Stimulated activated CD4-positive, alpha-beta T cell treated with anti-CD3 and anti-CD28 coated beads, Interleukin-4, amount 100 ng/mL, for 4 hours (primary cell): ENCODE measurements at places on chromosomes 12 and 14.

- DNase-seq: no peak
These were observed 250.1 kb downstream of the DIO2 start for GRCh38 chr14:79961197-79961596.

GRCh38 chr12:103785243-103786031 lies 55.6 kb downstream of the NT5DC3 start:
- DNase-seq: no peak

- DNase-seq: no peak
These were observed 40.8 kb downstream of the GPR65 start for GRCh38 chr14:88045705-88046104.

GRCh38 chr14:104871145-104871655 lies 6.1 kb downstream of the CEP170B start:
- DNase-seq: no peak

DNA sequence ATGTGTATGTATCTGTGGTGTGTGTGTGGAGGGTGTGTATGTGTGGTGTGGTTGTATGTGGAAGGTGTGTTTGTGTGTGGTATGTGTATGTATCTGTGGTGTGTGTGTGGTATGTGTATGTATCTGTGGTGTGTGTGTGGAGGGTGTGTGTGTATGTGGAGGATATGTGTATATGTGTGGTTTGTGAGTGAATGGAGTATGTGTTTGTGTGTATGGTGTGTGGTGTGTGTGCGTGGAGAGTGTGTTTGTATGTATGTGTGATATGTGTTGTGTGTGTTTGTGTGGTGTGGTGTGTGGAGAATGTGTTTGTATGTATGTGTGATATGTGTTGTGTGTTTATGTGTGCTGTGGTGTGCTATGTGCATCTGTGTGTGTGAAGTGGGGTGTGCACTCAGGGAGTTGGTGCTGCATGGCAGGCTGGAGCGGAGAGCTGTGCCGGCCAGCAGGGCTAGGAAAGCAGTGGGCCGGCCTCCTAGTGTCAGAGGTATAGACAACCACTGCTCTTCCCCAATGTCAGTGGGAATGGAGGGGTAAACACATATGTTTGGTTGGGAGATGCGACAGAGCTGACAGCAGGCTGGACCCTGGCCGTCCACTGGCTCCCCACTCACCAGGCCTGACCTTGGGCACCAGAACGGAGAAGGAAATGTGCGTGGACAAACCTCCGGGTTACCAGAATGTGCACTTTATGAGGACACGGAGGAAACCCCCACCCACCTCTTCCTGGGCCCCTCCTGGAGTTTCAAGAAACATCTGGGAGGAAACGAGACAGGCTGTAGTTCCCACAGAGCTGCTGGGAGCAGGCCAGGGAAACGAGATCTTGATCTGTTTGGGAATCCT lies 60.7 kb downstream of the CLMN start:
- no peak for DNase-seq

DNA sequence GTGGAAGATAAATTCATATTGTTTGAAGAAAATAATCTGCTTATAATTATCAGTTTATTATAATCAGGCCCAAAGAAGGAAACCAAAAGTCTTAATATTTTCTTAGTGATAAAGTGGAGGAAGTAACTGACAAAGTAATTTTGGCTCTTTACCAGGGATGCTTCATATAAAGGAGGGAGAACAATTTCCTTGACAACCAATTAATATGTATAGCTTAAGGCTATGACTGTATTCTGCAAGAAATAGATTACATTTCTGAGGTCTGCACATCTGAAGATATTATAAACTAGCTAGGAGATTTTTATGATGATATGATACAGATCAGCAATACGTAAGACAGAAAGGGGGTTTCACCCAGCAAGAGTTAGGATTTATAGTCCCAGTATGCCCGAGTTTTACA lies 90.8 kb downstream of the BICD1 start:
- no peak for DNase-seq

- DNase-seq: no peak
These were observed 59.1 kb downstream of the DCAF5 start for GRCh38 chr14:69093631-69094421.

DNA sequence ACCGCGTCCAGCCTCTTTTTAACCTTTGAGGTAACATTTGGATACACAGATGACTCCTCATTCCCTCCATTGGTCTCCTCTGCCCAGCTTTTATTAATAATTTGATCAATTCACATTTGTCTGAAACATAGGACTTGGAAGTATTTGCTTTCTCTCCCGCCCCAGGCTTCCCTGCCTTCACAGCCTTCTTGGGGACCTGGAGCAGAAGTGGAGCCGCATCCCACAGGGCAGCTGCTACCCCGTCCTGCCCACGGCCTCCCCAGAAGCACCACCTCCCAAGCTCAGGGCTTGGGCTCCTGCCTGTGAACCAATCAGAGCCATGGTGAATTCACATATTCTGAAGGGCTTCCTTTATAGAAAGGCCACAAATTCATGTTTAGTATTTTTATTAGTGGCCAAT lies 97.6 kb downstream of the PIWIL1 start:
- no peak for DNase-seq

- DNase-seq: no peak
These were observed 43.3 kb upstream of the PTPRO start for GRCh38 chr12:15278816-15279658.

DNA sequence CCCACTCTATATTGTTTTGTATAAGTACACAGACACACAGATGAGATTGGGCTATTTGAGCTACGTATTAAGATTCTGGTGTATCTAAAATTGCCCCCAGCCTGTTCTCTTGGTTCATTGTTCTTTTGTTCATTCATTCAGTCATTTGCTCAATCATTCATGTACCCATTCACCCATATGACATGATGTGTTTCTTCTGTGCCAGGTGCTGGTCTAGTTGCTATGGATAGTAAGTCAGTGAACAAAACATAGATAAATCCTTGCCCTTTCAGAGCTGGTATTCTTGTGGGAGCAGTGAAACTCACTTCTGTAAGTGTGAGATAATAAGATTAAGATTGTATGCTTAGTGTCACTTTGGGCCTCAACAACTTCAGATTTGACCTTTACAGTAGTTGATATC lies 191.3 kb downstream of the TMTC2 start:
- no peak for DNase-seq

GRCh38 chr12:112862636-112863290 lies 44.0 kb upstream of the OAS1 start:
- no peak for DNase-seq

DNA sequence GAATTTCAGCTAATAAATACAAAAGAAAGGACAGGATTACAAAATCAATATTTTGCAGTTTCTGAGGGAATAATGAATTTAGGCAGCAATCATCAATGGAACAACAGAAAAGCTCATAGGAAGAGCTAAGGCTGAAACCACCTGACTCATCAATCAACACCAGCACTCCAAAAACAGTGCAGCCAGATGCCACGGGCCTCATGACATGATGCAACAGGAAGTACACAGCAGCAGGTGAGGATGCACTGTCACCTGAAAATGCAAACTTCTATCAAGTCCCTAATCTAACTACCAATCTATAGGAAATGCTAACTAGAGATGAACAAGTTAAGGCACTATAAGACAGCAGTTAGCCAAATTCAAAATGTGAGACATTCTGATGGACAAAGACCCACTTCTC lies 21.7 kb downstream of the GNS start:
- peak; percentile 38 for DNase-seq

GRCh38 chr12:112285600-112286401 lies 96.4 kb downstream of the HECTD4 start:
- no peak for DNase-seq

- DNase-seq: no peak
These were observed 81.7 kb upstream of the CCDC91 start for GRCh38 chr12:28108599-28108998.

DNA sequence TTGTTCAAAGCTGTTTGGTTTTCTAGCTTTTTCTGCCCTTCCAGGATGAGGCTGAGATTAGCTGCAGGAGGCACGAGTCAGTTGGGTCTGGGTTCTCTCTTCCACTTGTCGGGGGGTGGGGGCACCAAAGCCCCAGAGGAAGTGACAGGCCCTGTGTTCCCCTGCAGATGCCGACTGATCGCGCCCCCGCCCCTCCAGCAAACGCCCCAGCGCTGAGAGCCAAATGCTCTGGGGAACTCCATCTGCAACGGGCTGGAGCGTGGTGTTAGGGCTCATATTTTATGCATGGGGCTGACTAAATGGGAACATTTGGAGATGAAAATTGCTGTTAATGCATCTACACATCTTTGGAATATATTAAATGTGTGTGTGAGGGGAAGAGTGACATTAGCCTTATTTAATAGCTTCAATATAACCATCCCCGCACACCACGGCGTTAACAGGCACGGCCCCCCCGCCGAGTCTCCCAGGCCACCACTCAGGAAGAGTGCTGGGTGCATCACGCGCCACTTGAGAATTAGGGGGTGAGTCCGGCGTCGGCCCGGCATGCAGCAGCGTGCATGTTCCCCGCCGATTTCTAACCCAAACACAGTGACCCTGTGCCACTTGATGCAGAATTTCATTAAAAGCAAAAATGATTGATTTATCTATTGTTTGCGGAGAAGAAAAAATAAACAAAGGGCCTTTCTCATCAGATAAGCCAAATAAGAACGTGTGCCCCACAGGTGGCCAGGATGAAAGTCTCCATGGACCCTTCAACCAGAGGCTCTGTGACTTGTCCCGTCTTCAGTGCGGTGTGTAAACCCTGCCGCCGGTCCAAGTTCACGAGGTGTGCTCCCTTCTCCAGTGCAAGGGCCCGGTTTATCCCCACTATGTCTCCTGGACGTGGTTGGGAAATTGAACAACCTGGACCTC lies 165.0 kb upstream of the RTL1 start:
- DNase-seq: no peak

- DNase-seq: no peak
These were observed 17.7 kb upstream of the CCDC91 start for GRCh38 chr12:28172434-28173030.

GRCh38 chr12:116896411-116896924 lies 14.3 kb upstream of the FBXW8 start:
- DNase-seq: no peak

GRCh38 chr14:63249092-63249491 lies 44.8 kb downstream of the RHOJ start:
- DNase-seq: no peak

DNA sequence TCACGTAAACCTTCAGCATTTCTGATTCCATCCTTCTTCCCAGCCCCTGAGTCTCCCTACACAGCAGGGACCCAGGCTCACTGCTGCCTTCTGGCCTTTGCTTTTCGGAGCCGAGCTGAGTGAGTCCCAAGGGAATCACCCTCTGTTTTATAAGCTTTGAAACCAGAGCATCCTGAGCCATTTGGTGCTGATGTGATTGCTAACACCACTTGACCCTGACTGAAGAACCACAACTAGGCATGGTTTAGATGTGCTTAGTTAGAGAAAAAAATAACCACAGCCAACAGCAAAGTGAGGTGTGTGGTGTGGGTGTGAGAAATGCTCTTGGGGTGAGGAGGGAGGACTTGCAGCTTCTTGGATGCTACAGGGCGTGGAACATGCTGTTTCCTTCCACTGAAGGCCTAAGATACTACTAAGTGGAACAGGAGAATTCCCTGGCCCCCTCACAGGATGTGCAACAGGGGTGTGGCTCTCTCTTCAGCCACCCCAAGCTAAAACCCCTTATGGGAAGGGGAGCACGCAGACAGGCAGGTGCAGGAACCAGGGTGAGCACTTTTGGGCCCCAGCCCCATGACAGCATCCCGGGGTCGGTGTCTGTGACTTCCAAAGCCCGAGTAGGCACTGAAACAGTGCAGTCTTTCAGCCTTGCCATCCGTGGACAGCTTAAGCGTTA lies at the start of gene TC2N:
TSS of gene TC2N (minus strand) at position 221 of the 673 bp plus-strand sequence. CDS start 53,767 bp downstream, outside the sequence.
- peak; percentile 27 for DNase-seq

DNA sequence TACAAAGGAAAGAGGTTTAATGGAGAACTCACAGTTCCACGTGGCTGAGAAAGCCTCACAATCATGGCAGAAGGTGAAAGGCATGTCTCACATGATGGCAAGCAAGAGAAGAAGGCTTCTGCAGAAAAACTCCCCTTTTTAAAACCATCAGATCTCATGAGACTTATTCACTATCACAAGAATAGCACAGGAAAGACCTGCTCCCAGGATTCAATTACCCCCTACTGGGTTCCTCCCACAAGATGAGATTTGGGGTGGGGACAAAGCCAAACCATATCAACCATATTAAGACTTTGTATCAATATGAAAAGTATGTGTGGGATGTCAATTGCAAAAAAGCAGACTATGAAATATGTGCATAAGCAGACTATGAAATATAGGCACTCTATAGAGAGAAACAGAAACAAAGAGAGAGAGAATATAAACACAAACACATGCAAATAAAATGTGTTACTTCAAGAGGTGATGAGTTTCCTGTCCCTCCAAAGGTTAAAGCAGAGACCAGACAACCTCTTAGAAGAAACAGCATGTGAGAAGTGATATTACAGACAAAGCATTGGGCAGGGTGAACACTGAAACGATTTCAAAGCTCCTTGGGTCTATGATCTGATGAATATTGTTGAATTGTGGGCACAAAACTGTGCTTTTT lies 151.2 kb upstream of the KRR1 start:
- no peak for DNase-seq

- no peak for DNase-seq
These were observed 48.3 kb upstream of the PLEKHG6 start for GRCh38 chr12:6262211-6262610.

DNA sequence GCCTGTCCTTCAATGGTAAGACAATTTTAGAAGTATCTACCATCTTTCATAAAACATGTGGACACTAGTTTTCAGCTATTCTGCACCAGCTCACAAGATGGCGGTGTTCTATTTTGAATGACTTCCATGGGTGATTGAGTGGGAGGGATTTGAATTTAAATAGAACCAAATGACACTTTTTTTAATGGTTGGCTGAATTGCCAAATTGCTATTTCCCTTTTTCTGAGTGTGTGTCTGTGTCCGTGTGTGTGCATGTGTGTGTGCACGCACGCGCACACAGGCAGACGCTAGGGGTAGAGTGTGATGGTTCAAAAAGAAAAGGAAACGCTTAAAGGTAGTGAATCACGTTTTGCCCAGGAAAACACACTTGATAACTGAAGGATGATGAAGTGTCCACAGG lies 362.6 kb downstream of the DAD1 start:
- peak; percentile 12 for DNase-seq

DNA sequence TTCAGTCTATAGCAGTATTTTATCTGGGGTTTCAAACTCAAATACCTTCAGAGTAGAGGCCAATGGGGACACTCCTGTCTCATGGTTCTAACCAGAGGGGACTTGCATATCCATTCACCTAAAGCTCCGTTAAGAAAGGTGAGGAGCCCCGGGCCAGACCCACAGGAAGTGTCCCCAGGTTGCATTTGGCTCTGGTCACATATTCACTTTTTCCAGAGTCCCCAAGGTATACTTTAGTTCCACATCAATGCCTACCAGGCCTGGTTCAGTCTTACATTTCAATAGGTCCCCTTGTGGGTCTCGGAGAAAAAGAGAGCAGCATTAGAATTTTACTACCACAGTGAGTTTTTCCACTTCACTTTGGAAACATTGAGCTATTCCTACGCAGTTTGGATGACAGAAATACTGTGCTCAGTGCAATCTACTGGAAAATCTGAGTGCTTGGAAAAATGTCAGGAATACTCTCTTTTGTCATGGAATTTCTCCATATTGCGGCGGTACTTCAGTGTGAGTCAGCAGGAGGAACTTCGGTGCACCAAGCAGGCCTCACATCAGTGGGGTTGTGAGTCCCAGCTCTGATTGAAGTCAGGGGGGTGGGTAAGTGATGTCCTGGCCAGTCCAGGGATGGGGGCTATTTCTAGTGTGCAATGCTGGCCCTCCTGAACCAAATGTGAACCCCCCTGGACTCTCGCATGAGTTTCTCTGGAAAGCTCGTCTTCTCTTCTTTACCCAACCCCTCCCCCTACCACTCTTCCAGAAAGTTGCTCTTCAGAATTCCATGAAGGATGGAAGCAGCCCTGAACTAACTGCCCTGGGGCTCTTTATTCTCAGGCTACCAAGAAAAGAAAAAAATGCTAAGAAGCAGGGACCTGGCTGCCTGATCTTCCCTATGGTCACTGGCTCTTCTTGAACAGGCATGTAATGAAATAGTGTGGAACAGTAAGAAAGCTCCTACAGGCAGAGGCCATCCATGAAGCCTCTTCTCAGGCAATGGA lies 184.7 kb downstream of the PRKCH start:
- no peak for DNase-seq
